M059J (cell line): ENCODE measurements at places on chromosomes 4 and X. TPM values are rescaled to one million over a fixed set of nuclear protein-coding genes. Genes with fewer than 3 reads are reported as not detected.

DNA sequence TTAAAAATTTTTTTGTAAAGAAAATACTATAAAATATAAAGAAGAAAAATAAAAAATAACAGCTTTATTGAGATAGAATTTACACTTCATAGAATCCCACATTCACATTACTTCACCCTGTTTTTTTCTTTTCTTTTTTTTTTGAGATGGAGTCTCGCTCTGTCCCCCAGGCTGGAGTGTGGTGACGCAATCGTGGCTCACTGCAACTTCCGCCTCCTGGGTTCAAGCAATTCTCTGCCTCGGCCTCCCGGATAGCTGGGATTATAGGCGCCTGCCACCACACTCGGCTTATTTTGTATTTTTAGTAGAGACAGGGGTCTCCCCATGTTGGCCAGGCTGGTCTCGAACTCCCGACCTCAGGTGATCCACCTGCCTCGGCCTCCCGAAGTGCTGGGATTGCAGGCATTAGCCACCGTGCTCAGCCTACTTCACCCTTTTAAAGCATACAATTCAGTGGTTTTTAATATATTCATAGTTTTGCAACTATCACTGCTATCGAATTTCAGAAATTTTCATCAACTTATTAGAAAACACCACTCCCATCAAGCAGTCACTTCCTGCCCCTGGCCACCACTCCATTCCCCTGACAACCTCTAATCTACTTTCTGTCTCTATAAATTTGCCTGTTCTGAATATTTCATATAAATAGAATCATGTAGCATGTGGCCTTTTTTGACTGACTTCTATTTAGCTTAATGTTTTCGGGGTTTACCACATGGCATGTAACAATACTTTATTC, 48.7 kb downstream of the TMEM131L start:
- no peak for DNase-seq

GRCh38 chr4:16289897-16290554, 63.8 kb upstream of the TAPT1 start:
- DNase-seq = peak; percentile 44

PLS3 gene
- 418 and 544 TPM in 2 replicates for total RNA-seq

RPS6KA6 gene
- total RNA-seq = not detected in 2 replicates

ZCCHC18 gene
- total RNA-seq = 1.7 TPM in 1 of 2 replicates, not detected in the other
